ENCODE measurements at places on chromosomes 7 and 10. TPM values are rescaled to one million over a fixed set of nuclear protein-coding genes. Genes with fewer than 3 reads are reported as not detected.

GRCh38 chr7:146319629-146320028, 203.0 kb downstream of the CNTNAP2 start:
- DNase-seq = no peak

DNA sequence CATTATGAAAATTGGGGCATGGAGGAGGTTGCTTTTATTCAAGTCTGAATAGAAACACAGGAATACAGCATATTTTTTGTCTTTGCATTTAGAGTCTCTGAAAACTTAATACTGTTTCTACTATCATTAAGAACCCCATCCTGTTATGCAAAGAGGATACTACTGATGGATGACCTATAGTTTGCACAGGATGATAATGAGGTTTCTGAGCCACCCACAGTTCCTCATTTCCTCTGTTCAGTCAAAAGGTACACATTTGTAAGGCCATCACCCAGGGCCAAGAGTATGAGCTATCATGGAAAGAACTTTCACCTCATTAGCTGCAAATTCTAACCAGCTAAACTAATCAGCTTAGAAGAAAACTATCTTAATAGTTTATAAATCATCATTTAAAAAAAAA, 213.0 kb upstream of the CHRM2 start:
- no peak for DNase-seq

- DNase-seq = peak; percentile 69
Observed at GRCh38 chr10:16828114-16828568, 10.9 kb upstream of the RSU1 start.

GRCh38 chr7:38178695-38179344, 775 bp downstream of the STARD3NL start:
- DNase-seq = no peak

GRCh38 chr7:42727451-42727850, 184.4 kb downstream of the C7orf25 start:
- no peak for DNase-seq

DNA sequence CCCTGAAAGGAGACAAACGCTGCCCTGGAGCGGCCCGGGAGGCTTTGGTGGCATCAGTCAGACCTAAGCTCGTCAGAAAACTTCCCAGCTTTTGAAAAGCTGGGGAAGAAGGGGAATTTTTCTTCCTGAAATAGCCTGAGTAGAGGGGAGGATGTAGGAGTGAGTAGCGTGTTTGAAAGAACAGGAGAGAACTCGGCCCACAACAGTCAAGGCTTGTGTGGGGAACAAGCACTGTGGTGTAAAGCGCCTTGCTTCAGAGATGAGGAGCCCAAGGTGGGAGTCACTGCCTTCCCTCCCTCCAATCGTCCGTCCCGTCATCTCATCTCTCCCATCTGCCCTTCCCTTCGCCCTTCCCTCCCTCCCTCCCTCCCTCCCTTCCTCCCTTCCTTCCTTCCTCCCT, 273.3 kb downstream of the CAMK1D start:
- DNase-seq = peak; percentile 28

- no peak for DNase-seq
Observed at GRCh38 chr7:155701972-155702544, 57.6 kb downstream of the RBM33 start.

- peak; percentile 81 for DNase-seq
Observed at GRCh38 chr7:100545360-100546128, 6.5 kb downstream of the AGFG2 start.

DNA sequence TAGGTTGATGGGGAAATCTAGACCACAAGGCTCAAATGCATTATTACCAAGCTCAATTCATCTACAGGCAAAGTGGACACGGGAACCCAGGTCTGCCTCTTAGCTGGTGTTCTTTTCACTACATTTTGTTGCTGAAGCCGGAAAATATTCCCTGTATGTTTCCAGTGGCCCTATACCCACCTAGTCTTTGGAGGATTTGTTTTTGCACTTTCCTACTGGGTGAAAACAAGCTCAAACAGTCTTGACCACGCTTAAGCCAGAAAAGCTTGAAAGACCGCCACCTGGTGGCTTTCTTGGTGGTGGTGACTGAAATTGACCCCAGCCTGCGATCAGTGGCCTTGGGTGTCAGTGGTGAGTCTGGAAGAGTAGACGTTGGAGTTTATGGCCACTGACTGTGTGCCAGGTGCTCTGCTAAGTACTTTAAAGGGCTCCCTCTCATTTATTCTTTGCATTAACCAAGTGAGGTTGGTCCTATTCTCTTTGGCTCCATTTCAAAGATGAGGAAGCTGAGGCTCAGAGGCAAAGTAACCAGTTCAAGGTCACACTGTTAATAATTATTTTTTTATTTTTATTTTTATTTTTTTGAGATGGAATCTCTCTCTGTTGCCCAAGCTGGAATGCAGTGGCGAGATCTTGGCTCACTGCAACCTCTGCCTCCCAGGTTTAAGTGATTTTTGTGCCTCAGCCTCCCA, 11.1 kb upstream of the CRTAC1 start:
- DNase-seq = peak; percentile 62

DNA sequence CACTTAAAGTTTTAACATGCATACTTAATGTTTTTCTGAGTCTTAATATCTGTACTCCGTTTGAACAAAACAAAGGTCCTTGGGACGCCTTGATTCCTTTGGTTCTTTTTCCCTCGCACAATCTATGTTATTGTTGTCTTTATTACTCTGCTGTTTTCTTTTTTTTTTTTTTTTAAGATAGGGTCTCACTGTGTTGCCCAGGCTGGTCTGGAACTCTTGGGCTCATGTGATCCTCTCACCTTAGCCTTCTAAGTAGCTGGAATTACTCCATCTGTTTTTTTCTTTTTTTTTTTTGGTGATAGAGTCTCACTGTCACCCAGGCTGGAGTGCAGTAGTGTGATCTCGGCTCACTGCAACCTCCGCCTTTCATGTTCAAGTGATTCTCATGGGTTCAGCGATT, 13.2 kb downstream of the MLLT10 start:
- DNase-seq = no peak

GRCh38 chr10:94680544-94680943, 3.0 kb upstream of the CYP2C18 start:
- no peak for DNase-seq

- DNase-seq = no peak
Observed at GRCh38 chr7:8762803-8763202, 329.4 kb downstream of the NXPH1 start.

DNA sequence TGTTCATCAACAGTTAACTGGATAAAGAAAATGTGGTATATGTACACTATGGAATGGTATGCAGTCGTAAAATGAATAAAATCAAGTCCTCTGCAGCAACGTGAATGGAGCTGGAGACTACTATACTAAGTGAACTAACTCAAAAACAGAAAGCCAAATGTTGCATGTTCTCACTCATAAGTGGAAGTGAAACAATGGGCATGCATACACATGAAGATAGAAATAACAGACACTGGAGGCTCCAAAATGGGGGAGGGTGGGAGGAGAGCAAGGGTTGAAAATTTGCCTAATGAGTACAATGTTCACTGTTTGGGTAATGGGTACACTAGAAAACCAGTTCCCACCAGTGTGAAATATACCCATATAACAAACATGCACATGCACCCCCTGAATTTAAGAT, 179.5 kb downstream of the ZWINT start:
- DNase-seq = no peak

GRCh38 chr7:1410992-1411391, 48.3 kb downstream of the MICALL2 start:
- no peak for DNase-seq

DNA sequence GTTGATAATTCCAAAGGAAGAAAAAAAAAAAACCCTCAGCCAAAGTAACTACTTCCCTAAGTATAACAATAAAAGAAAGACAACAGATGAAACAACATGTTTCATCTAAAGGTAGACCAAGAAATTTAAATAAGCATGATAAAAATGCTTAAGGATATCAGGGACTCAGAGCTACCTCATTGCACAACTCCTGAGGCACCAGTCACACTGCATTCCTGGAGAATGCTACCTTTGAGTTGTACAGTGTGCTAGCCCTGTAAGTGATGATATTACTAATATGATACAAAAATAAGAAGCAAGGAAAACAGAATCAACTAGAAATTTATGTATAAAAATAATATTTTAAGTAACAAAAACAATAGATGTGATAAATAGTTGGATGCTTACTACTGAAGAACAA, 29.5 kb upstream of the C7orf33 start:
- no peak for DNase-seq

- no peak for DNase-seq
Observed at GRCh38 chr7:91055219-91055618, 209.0 kb upstream of the FZD1 start.

DNA sequence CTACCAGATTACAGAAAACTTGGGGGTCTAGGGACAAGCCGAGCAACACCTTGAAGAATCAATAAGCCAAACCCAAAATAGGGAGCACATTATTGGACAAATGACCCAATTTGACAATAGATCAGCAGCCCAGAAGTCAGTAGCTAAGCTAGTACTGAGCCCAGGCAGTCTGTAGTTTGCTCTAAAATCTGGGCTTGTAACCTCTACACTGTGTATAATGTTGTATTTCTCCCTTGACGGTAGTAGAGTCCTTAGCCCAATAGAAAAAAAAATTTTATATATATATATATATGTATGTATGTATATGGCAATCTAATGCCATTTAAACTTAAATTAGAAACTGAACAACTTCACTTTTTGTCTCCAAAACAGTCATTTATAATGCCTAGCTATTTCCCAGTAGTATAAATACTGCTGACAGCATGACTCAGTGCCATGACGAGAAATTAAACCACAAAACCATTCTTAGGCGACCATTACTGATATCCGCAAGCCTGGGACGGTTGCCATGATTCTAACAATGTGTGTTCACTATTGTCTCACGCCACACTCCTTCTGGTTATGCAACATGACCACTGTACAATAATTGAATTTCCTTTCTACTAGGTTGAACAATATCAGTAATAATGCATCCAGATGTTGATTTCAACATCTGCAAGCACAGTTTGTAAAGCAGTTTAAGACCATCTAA, 110.5 kb downstream of the IPMK start:
- no peak for DNase-seq

DNA sequence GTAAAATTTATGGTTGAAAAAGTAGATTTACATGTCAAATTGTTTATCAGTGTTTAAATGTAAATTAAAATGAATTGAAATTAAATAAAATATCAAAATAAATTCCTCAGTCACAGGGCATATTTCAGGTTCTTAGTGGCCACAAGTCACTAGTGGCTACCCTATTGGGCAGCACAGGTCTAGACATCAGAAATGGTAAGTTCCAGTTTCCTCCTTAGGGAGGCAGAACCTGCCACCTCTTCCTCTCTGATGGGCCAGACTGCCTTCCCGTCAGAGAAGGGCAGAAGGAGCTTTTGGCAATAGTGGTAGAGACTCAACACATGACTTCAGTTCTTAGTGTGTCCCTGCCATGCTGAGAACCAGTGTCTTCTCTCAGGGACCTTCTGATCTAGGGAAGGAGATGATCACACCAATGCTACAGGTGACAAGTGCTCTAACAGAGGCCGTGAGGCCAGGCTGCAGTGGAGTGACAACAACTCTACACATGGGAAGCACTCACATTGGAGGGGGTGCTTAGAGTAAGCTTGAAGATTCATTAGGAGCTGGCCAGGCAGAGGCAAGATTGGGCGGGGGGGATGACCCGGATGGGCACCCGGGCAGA, 14.4 kb upstream of the PCBD1 start:
- DNase-seq = no peak

- no peak for DNase-seq
Observed at GRCh38 chr7:48351900-48352299, 180.6 kb downstream of the ABCA13 start.

DNA sequence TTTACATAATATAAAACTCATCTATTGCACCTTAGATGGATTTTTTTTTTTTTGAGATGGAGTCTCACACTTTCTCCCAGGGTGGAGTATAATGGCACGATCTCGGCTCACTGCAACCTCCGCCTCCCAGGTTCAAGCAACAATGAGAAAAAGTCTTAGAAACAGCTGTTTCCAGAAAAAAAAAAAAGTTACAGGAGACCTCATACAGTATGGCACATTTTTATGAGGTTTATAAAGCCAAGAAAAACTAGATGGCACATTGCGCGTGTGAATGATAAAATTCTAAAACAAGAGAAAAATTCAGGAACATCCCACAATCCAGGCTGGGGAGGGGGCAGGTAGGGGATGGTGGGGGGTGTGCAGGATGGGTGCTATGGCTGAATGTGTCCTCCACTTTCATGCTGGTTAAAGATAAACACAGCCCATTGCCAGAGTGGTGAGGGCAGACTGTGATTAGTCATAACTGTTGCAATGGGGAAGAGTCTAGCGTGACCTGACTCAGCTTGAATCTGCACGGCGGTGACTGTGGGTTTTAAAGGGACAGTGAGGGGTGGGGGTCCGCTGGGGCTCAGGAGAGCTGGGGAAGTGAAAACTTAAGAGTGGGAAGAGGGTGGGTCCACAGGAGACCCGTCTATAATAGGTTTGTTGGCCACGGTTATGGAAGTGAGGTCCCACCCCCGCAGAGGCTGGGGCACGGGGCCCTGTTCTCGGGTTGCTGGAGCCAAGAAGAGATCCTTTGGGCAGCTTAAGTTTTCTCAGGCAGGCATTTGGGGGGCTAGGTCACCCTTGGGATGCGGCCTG, 11.9 kb upstream of the LRRC27 start:
- DNase-seq = peak; percentile 85

GRCh38 chr10:26637521-26638275, 59.8 kb upstream of the PDSS1 start:
- no peak for DNase-seq

DNA sequence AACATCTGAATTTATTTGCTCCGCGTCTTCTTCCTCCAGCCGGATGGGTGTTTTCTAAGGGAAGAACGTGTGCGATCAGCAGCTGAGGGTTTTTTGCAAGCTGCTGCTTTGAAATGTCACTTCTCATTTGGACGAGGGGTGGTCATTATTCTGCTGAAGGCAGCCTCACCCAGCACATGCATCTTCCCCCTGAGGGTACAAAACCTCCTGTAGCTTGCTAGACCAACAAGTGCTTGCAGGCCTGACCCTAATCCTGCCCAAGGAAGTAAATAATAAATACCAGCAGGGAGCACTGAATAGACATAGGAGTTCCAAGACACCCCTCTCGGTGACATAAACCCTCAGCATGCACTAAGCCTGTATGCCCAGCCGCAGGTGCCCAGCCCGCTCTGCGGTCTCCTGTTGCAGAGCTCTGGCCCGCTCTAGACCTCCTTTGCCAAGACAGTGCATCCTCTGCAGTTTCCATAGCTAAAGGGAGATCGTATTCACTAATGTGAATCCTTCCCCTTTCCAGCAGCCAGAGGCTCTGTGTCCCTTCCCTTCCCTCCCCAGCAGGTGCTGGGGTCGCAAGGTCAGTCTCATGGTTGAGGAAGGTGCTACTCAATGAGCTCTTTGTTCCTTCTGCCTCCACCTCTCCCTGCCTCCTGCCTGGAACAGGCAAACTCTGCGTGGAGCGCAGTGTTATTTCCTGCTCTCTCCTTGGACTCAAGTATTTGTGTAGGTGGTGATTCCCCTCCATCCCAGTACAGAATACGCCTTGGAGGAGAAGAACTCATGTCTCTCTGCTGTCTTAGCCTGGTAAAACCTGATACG, 36.6 kb downstream of the SBDS start:
- no peak for DNase-seq

Gene PNLIPRP1
- total RNA-seq = not detected

Gene ENKUR
- total RNA-seq = not detected

Gene CALHM1
- total RNA-seq = 0.47 TPM

Gene FEZF1
- not detected for total RNA-seq

Gene JCAD
- total RNA-seq = 0.16 TPM

Gene VSTM2A
- total RNA-seq = not detected

Gene CFTR
- total RNA-seq = not detected

Gene PTPN20
- total RNA-seq = 1.1 TPM

Gene NPFFR1
- total RNA-seq = not detected

Gene CCT6A
- total RNA-seq = 181 TPM

Gene ZPBP
- total RNA-seq = not detected

Gene CRTAC1
- total RNA-seq = not detected

Gene MCM10
- 75.1 TPM for total RNA-seq

Gene TLL2
- not detected for total RNA-seq

Gene IL6
- total RNA-seq = not detected

Gene SPDYE2
- 0.29 TPM for total RNA-seq

Gene ANKRD30A
- total RNA-seq = not detected

Measured in activated CD8-positive, alpha-beta memory T cell treated with anti-CD3 and anti-CD28 coated beads, Interleukin-2, amount 10 ng/mL, durations not matched to agents 7 days and 5 days (primary cell).